ENCODE measurements at places on chromosomes 5 and 9.

DNA sequence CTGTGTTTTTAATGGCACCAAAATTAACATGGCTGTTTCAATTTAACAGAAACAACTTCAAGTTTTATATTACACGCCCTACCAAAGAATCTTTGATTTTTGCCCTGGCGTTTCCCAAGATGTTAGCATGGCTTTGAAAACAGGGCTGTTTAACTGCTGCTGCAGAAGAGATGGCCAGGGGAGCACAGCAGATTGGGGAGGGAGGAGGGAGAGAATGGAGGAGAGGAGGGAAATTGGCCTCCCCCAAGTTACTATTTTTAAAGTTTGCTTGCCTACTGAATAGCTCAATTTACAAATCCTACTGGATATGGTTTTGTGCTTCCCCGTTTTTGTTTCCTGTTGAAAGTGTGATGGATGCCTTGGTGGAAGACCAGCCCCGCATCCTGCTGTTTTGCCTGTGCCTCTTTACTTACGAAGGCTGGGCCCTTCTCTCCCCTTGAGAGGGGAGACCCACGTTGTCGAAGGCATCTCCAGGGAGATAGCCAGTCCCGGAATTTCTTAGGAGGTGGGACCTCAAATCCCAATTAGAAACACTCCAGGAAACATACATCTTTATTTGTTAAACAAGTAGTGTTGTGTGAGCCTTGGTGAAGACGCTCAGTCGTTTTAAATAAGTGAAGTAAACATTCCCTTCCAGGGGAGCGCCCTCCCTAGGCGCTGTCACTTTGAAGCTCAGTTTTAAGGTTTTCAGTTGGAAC lies 98.6 kb downstream of the AOPEP start:
- peaks cover 81% of the 10 kb centered on the region for H3K4me1 ChIP-seq
- no peak for DNase-seq
- H3K27me3 ChIP-seq: no peaks in the 10 kb centered on the region
- H3K36me3 ChIP-seq: peaks cover 8% of the 10 kb centered on the region
- peak overlapping the region; percentile 28 for H3K4me3 ChIP-seq

DNA sequence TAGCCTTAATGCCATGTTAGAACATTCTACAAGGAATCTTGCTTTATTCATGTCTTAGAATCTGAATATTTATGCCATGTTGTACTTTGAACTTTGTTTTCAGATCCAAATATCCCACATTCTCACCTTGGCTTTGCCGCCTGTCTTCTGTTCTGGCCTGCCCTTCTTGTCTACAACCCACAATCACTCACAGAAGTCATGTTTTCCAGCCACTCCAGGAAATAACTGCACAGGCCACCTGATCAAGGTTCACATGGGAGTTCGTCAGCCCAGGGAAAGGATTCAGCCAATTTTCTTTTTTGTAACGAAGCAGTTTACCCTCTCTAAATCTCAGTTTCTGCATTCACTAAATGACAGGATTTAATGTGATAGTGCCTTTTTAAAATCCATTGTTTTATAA lies 70.5 kb downstream of the JAKMIP2 start:
- H3K4me3 ChIP-seq: no peak overlapping the region
- peaks cover 10% of the 10 kb centered on the region for H3K4me1 ChIP-seq
- no peak overlapping the region for H3K27ac ChIP-seq
- H3K36me3 ChIP-seq: no peaks in the 10 kb centered on the region
- DNase-seq: no peak

- no peaks in the 10 kb centered on the region for H3K36me3 ChIP-seq
- H3K4me1 ChIP-seq: peaks cover 47% of the 10 kb centered on the region
- peak overlapping the region; percentile 31 for H3K4me3 ChIP-seq
- DNase-seq: no peak
- peak overlapping the region; percentile 95 for H3K27ac ChIP-seq
Observed at GRCh38 chr9:134455934-134456755, 129.9 kb downstream of the RXRA start.

GRCh38 chr9:83622433-83622938 lies 457 bp upstream of the IDNK start:
- no peaks in the 10 kb centered on the region for H3K27me3 ChIP-seq
- no peaks in the 10 kb centered on the region for H3K36me3 ChIP-seq
- H3K27ac ChIP-seq: peak overlapping the region; percentile 78

DNA sequence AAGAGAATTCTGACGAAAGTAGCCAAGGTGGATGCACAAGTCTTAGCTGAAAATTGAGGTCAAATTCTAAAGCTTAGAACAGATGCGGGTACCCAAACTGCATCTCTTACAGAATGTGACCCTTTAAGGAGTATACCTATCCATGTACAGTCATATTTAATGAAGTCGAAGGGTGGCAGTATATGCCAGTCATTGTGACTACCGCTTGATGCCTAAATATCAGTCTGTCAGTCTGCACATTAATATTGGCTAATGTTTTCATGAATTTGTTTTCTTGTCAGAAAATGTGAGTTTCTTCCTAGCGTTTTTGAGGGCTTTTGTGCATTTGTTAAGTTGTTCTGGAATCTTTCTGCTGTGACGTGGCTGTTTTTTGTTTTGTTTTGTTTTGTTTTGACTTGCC lies 264.5 kb upstream of the ELAVL2 start:
- H3K27ac ChIP-seq: no peak overlapping the region
- H3K36me3 ChIP-seq: no peaks in the 10 kb centered on the region
- H3K4me3 ChIP-seq: no peak overlapping the region
- no peak for DNase-seq
- no peaks in the 10 kb centered on the region for H3K4me1 ChIP-seq

GRCh38 chr5:38720554-38721361 lies 125.1 kb upstream of the OSMR start:
- no peaks in the 10 kb centered on the region for H3K27me3 ChIP-seq
- DNase-seq: no peak
- H3K36me3 ChIP-seq: no peaks in the 10 kb centered on the region
- no peaks in the 10 kb centered on the region for H3K4me1 ChIP-seq

- no peaks in the 10 kb centered on the region for H3K27me3 ChIP-seq
- peaks cover 27% of the 10 kb centered on the region for H3K4me1 ChIP-seq
- no peak overlapping the region for H3K4me3 ChIP-seq
- no peak for DNase-seq
Observed at GRCh38 chr5:32446630-32447029, 2.1 kb upstream of the ZFR start.

GRCh38 chr9:79237861-79238260 lies 333.9 kb upstream of the TLE4 start:
- no peaks in the 10 kb centered on the region for H3K4me1 ChIP-seq
- no peaks in the 10 kb centered on the region for H3K27me3 ChIP-seq
- DNase-seq: no peak

GRCh38 chr5:178429156-178429468 lies 161.1 kb downstream of the COL23A1 start:
- peaks cover 2% of the 10 kb centered on the region for H3K27me3 ChIP-seq
- peaks cover 3% of the 10 kb centered on the region for H3K36me3 ChIP-seq
- no peak overlapping the region for H3K27ac ChIP-seq
- DNase-seq: no peak

DNA sequence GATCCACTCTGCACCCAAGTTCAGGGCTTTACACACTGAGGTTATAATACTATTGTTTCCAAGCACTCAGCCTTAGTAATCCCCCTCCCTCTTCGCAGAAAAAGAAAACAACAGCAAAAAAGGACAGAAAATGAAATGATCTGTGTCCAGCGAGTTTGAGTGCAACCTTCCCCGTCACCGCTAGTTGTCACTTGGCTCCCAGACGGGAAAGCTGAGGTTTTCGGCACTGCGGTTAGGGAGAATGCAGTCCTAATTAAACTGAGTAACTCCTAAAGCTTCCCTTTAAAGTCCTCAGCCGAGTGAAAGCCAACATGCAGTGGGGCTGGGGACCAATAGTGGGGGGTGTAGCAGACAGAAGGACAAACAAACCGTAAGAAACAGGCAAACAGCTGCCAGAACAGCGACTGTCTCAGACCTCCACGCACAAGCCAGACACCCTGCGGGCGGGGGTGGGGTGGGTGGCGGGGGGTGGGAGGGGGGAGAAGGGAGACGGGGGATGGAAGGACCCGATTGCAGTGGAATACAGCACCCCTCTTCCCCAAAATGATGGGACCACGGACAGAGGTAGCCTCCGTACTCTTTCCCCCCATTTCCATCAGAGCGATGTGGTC lies 680 bp downstream of the GLRA1 start:
- peaks cover 2% of the 10 kb centered on the region for H3K36me3 ChIP-seq
- H3K27me3 ChIP-seq: peaks cover 34% of the 10 kb centered on the region
- no peak for DNase-seq
- peaks cover 10% of the 10 kb centered on the region for H3K4me1 ChIP-seq
- no peak overlapping the region for H3K4me3 ChIP-seq
- H3K27ac ChIP-seq: no peak overlapping the region

- no peaks in the 10 kb centered on the region for H3K4me1 ChIP-seq
- no peaks in the 10 kb centered on the region for H3K36me3 ChIP-seq
- no peak overlapping the region for H3K27ac ChIP-seq
- DNase-seq: no peak
- H3K4me3 ChIP-seq: no peak overlapping the region
Observed at GRCh38 chr9:119255116-119255515, 114.1 kb downstream of the BRINP1 start.

DNA sequence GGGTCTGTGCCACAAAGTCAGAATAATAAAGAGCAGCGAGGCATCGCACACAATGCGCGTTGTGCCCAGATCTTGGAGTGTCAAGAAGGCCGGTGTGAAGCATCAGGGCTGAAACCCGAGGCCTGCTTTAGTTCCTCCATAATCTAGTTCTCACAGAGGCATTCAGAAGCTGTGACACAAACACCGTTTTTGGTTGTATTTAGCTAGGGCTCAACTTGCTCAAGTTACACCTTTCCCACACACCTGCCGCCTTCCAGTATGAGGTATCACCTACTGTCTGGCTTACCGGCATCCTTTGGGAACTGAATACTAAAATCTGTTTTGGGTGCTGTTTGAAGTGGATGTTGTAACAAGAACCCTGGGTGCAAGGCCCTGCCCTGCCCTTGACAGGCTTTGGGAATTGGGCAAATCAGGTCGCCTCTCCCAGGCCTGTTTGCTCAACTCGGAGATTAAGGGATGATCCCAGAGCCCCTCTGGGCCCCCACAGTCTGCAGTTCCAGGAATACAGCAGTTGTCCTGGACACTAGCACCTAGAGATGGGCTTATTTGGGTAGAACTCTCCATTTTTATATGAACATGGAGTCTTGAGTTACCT lies 27.0 kb downstream of the SLC25A25 start:
- H3K27me3 ChIP-seq: no peaks in the 10 kb centered on the region
- H3K4me1 ChIP-seq: peaks cover 59% of the 10 kb centered on the region
- no peaks in the 10 kb centered on the region for H3K36me3 ChIP-seq
- no peak overlapping the region for H3K4me3 ChIP-seq

DNA sequence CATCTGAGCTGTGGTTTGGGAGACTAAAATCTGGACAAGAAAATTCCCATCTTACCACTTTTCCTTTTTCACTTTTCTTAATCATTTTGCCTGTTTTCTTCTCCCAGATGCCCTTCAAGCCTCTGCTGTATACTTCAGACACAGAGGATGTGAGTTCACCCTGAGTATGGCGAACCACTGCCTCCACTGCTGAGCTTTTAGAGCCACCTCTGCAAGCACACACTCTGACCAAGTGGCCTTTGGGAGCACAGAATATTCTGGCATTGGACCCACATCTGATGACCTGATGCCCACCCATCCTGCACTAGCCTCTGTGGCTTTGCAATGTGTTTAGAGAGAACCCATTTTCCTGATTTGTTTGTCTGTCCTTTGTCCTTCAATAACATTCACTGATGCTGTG lies 32.5 kb downstream of the TERT start:
- H3K36me3 ChIP-seq: no peaks in the 10 kb centered on the region
- H3K27me3 ChIP-seq: peaks cover 38% of the 10 kb centered on the region
- H3K27ac ChIP-seq: no peak overlapping the region

- no peak overlapping the region for H3K4me3 ChIP-seq
- peak overlapping the region; percentile 93 for H3K27ac ChIP-seq
- H3K36me3 ChIP-seq: peaks cover 37% of the 10 kb centered on the region
- peaks cover 27% of the 10 kb centered on the region for H3K4me1 ChIP-seq
- peak; percentile 4 for DNase-seq
Observed at GRCh38 chr5:151037561-151038411, 17.4 kb downstream of the GPX3 start.

DNA sequence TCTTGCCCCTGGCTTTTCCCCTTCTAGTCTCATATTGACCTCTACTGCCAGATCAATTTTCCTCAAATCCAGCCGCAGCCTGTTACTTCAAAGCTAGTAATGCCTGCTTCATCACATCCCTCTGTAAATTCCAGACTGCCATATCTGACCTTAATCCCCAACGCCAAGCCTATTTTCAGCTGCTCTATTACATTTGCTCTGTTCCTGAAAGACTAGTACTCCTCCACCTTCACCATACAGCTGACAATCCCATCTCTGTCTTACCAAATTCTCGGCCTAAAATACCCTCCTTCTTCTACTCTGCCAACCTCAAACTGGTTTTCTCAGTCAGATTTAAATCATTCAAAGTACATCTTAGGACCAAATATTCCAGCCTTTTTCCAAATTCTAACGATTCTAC lies 420.2 kb downstream of the RAB3C start:
- H3K4me3 ChIP-seq: no peak overlapping the region
- peaks cover 7% of the 10 kb centered on the region for H3K4me1 ChIP-seq
- DNase-seq: no peak
- no peaks in the 10 kb centered on the region for H3K27me3 ChIP-seq
- H3K36me3 ChIP-seq: peaks cover 2% of the 10 kb centered on the region
- no peak overlapping the region for H3K27ac ChIP-seq

GRCh38 chr5:172466062-172466461 lies 11.7 kb upstream of the SH3PXD2B start:
- H3K27me3 ChIP-seq: peaks cover 5% of the 10 kb centered on the region
- H3K4me1 ChIP-seq: no peaks in the 10 kb centered on the region
- H3K4me3 ChIP-seq: no peak overlapping the region

GRCh38 chr5:69209602-69210001 lies 20.2 kb downstream of the CENPH start:
- H3K36me3 ChIP-seq: no peaks in the 10 kb centered on the region
- H3K4me3 ChIP-seq: no peak overlapping the region
- H3K27ac ChIP-seq: peak overlapping the region; percentile 75
- H3K27me3 ChIP-seq: no peaks in the 10 kb centered on the region

DNA sequence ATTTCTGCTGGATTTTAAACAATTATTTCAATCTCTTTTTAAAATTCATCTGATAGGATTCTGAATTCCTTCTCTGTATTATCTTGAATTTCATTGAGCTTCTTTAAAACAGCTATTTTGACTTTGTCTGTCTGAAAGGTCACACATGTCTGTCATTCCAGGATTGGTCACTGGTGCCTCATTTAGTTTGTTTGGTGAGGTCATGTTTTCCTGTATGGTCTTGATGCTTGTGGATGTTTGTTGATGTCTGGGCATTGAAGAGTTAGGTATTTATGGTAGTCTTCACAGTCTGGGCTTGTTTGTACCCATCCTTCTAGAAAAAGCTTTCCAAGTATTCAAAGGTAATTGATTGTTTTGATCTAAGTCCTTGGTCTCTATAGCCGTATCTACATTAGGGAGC lies 39.1 kb downstream of the DENND4C start:
- no peak overlapping the region for H3K27ac ChIP-seq
- peaks cover 20% of the 10 kb centered on the region for H3K4me1 ChIP-seq
- H3K4me3 ChIP-seq: no peak overlapping the region
- no peaks in the 10 kb centered on the region for H3K36me3 ChIP-seq

- H3K4me1 ChIP-seq: peaks cover 92% of the 10 kb centered on the region
- no peak overlapping the region for H3K4me3 ChIP-seq
- H3K27ac ChIP-seq: peak overlapping the region; percentile 41
- H3K36me3 ChIP-seq: no peaks in the 10 kb centered on the region
- no peak for DNase-seq
Observed at GRCh38 chr5:6730407-6730806, 17.2 kb downstream of the TENT4A start.
